Activated CD4-positive, alpha-beta T cell treated with anti-CD3 and anti-CD28 coated beads, Interleukin-2, amount 50 U/mL, for 48 hours (primary cell): ENCODE measurements at places on chromosomes 13 and 19.
A peak's percentile ranks its signal among the peaks of the same experiment; 100 is the strongest.

GRCh38 chr13:47869776-47870175, 131.3 kb downstream of the SUCLA2 start:
- DNase-seq: no peak

- no peak for DNase-seq
Measured at GRCh38 chr13:27405546-27406134, 18.8 kb upstream of the GTF3A start.

DNA sequence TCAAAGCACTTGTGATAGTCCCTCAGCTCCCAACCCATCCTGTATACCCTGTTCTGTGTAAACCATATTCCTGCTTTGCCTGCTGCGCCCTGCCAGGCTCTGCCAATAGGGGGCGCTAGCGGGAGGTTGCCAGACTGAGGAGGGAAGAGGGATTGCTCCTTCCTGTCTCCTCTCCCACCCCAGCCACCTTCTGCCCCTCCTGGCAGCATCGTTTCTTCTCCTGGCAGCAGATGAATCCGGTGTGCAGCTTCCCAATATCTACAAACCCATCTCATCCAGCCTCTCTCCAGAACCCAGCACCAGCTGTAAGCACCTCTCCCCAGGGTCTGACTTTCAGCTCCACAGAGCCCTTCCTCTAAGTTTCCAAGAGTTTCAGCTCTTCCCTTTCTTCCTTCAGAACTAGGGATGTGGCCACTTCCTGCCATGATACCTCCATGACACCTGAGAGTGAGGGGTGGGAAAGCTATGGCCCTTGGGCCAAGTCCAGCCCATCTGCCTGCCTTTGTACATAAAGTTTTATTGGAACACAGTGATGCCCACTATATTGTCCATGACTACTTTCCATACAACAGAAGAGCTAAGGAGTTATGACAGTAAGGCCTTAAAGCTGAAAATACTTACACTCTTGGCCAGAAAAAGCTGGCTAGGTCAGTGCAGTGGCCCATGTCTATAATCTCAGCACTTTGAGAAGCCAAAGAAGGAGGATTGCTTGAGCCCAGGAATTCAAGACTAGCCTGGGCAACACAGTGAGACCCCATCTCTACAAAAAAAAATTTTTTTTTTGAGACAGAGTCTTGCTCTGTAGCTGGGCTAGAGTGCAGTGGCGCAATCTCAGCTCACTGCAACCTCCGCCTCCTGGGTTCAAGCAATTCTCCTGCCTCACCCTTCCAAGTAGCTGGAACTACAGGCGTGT, 34.5 kb upstream of the ATP1A3 start:
- DNase-seq: peak; percentile 57

DNA sequence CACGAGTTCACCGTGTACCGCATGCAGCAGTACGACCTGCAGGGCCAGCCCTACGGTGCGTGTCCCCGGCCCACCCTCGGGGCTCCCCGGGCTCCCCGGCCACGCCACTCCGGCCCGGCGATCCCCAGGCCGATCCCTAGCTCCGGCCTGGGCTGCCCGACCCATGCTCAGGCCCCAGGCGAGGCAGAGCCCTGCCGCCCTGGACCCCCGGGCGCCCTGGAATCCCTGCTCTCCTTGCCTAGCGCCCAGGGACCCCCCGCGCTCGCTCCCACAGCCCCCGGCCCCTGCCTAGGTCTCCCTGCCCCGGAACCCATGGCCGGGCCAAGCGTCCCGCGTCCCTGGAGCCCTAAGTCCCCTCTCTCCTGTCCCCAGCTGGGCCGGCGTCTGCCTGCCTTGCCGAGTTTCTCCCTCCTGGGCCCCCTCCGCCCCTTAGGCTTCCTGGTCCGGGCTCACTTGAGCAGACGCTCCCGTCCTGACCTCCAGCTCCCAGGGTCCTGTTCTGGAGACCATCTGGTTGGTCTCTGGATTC, 494 bp downstream of the NCLN start:
- no peak for DNase-seq

DNA sequence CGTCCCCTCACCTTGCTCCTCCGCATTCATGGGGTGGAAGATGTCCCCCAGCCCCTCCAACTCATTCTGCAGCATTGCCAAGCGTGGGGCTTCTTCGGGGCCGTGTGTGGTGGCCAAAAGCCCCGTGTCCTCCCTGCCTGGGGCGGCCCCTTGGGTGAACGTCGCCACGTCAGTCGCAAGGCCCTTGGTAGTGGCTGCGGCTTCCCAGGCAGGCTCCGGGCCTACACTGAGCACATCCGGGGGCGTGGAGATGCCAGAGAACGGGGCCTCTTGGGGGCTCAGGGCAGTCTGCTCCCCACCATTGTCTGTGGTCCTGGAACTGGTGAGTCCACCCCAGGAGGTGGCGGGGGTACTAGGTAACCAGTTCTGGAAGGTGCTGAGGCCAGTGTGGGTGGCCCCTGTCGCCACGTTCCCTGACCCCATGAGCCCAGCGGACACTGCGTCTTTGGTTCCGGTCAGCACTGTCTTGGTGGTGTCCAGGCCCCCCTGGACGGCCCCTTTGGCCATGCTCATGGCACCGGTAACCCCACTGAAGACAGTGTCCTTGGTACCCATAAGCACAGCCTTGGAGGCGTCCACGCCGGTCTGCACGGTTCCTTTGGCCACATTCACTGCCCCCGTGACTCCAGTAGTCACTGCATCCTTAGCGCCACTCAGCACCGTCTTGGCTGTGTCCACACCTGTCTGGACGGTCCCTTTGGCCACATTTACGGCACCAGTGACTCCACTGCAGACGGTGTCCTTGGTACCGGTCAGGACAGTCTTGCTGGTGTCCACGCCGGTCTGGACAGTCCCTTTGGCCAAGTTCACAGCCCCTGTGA, 7.6 kb downstream of the PLIN4 start:
- DNase-seq: no peak

DNA sequence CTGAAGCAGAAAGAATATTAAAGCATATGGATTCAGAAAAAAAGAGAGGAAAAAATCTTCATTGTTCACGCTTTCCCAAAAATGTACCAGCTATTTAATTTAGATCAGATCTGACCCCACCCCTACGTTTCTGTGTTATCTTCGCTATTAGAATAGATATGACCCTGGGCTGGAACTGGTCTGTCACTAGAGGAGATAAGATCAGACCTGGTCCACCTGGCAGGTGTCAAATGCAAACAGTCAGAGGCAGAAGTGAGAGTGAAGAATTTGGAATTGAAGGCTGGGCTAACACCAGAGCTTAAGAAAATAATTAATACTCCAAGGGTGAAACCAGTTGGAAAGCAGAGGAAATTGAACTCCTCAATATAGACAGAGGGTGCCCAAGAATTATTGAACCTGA, 30.0 kb upstream of the MBNL2 start:
- no peak for DNase-seq

DNA sequence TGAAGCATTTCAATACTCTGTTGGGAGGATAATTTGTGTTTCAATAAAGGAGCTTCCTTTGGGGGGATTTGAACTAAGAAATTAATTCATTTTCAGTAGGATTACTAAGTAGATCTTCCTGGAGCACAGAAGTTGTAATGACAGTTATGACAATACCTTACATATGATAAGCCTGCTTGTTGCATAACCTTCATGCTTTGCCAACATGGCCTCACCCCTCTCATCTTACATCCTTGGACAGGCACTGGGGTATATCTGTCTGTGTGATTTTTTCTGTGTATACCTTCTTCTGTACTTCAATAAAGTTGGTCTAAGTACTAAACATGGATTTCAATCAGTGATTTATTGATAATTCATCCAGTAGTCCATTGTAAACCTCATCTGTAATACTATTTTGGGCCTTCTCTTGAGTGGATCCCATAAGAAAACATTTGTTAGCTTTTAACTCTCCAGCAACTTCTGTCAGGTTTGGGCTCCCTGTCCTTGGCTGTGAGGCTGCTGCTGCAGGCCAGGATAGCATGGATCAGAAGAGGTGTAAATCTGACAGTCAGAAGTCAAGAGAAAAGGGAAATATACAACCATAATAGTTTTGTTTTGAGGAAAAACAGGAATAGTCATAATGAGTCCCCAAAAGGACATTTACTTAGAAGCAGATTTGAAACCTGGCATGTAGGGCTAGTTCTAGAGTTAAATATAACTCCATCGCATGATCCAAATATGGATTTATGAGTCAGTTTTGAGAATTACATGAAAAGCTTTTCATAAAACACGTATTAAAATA, 422.2 kb downstream of the KLF5 start:
- no peak for DNase-seq

GRCh38 chr13:59476366-59476765, 687.4 kb downstream of the DIAPH3 start:
- no peak for DNase-seq

- DNase-seq: no peak
Measured at GRCh38 chr19:45078390-45079062, 534 bp upstream of the GEMIN7 start.

- no peak for DNase-seq
Measured at GRCh38 chr13:39536274-39536673, 66.7 kb downstream of the LHFPL6 start.

GRCh38 chr13:43881580-43881979, 1.9 kb downstream of the LACC1 start:
- DNase-seq: no peak

GRCh38 chr19:41872775-41873647, 4.1 kb upstream of the CD79A start:
- peak; percentile 81 for DNase-seq

GRCh38 chr19:31709476-31709875, 360.2 kb upstream of the TSHZ3 start:
- DNase-seq: no peak

GRCh38 chr13:78659732-78660494, 958 bp upstream of the OBI1 start:
- no peak for DNase-seq

- no peak for DNase-seq
Measured at GRCh38 chr13:111939666-111940278, 127.2 kb upstream of the SOX1 start.

- DNase-seq: peak; percentile 29
Measured at GRCh38 chr19:17948931-17949930, 16.4 kb downstream of the CCDC124 start.

DNA sequence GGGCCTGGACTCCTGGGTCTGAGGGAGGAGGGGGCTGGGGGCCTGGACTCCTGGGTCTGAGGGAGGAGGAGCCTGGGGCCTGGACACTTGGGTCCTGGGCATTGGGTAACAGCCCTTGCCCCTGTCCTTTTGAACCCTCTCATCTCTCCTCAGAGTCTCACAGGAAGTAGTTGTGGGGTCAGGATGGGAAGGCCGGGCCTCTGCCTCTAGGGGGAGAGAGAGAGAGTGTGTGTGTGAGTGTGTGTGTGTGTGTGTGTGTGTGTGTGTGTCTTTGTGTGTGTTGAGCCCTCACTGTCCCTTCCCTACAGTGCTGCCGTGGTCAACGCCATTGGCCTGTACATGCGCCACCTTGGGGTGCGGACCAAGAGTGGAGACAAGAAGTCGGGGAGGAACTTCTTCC, 10.9 kb downstream of the ARHGEF1 start:
- DNase-seq: no peak

DNA sequence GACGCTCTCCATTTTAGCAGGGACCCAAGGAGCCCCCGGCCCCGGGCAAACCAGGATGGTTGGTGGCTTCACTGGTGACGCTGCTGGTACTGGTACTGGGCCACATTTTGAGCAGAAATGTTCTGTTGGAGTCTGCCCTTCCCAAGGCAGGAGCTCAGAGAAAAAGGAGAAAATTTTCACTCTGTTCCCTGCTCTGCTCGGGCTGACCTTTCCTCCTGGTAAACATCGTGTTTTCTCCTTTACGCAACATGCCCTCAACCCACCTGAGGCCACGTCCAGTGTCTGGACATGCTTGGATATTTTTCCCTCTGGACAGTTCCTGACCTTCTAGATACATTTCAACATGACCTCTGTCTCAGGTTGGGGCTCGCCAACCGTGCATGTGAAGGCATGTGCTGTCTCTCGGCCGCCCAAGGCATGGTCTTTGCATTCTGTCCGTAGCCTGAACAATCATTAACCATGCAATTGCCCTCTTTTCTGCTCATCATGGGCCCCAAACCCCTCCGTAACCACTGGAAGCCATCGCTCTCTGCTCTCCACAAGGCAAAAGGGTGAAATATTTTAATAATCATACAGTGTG, 115.2 kb upstream of the PEG3 start:
- no peak for DNase-seq

DNA sequence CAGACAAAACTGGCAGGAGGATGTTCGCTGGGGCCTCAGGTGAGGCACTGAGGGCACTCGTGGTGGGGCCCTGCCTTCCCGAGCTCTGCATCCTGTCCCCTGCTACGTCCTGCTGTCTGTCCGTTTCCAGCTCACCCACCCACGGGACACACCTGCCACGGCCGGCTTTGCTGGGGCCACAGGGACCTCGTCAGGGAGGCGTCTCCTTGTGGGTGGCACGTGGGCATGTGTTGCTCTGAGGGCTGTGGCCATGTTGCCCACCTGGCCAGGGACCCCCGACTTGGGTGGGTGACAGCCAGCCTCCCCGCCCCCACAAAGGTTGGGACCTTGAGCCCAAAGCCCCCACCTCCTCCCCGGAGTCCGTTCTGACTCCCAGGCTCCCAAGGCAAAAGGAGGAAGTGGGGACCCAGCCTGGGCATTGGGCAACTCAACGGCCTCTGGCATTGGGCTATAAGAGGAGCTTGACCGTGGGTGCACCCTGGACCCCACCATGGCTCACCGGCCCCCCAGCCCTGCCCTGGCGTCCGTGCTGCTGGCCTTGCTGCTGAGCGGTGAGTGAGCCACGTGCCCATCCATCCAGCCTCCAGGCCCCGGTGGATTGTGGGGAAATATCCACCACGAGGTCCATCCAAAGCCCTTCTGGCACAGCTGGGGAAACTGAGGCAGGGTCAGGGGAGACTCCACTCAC, at the start of gene PRTN3:
PRTN3 (plus strand) TSS at position 481 of the 688 bp plus-strand sequence; CDS start at position 491, 10 bp downstream.
- no peak for DNase-seq

DNA sequence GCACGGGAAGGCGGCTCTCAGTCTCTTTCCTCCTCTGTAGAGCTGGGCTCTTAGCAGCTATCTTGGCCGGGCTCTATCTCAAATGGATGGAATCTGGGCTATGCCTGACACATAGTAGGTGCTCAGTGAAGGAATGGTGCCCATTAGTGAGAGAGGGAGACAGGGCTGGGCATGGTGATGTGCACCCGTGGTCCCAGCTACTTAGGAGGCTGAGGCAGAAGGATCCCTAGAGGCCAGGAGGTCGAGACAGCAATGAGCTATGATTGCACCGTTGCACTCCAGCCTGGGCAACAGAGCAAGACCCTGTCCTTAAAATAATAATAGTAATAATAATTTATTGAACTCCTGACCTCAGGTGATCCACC, 14.7 kb downstream of the KLF2 start:
- DNase-seq: no peak

GRCh38 chr19:802498-803098, 5.3 kb downstream of the PTBP1 start:
- no peak for DNase-seq

DNA sequence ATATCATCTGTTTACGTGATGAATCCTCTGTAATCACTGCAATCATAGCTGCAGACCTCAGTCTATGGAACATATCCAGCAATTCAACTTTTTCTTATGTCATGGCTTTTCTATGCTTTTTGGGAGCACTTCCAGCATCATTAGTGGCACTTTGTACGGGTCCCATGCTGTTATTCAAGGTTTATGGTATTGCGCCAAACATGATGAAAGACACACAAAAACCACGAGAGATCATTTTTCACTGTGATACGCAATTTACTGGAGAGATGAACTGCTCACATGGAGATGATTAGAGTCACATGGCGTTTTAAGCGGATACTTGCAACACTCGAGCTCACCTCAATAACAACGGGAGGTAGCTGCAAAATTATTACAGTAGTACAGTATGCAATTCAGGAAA, 2101.7 kb upstream of the PCDH20 start:
- DNase-seq: no peak
